ENCODE measurements at places on chromosomes 3 and 15.

DNA sequence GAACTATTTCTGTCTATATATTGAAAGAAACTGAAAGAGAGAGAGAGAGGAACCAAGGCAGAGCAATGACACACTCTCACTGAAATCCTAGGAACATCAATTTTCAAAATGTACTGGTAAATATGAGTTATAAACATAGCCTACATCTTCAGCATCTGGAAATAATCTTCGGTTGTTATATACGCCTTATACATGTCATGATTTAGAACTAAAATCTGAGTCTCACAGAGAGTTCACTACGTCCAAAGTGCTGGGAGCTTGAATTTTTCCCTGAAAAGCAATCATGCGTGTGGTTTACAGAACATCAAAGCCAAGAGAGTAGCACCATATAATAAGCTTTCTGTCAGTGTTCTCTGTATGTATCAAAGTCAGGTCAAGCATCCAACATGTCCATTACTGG, 420.0 kb upstream of the CBLB start:
- H3K27me3 ChIP-seq: no peaks in the 10 kb centered on the region
- H3K36me3 ChIP-seq: no peaks in the 10 kb centered on the region
- no peak for DNase-seq
- H3K4me1 ChIP-seq: no peaks in the 10 kb centered on the region

DNA sequence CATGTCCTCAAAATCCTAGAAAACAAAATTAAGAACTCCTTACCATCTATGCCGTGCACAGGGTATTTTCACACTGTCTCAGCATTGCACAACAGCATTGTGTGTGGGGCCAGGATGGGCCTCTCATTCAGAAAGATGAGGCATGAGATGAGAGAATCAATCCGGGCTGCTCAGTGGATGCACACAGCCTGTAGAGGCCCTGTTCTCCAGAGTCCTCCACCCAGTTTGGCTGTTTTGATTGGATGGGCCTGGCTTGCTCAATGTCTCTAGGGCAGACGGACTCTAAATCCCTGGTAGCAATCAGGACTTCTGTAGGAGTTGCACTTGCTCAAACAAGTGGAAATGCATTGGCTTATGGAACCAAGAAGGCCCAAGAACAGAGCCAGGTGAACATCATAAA, 20.2 kb upstream of the CPNE9 start:
- H3K4me1 ChIP-seq: no peaks in the 10 kb centered on the region
- peaks cover 75% of the 10 kb centered on the region for H3K36me3 ChIP-seq
- no peaks in the 10 kb centered on the region for H3K27me3 ChIP-seq
- no peak overlapping the region for H3K4me3 ChIP-seq
- H3K27ac ChIP-seq: no peak overlapping the region

DNA sequence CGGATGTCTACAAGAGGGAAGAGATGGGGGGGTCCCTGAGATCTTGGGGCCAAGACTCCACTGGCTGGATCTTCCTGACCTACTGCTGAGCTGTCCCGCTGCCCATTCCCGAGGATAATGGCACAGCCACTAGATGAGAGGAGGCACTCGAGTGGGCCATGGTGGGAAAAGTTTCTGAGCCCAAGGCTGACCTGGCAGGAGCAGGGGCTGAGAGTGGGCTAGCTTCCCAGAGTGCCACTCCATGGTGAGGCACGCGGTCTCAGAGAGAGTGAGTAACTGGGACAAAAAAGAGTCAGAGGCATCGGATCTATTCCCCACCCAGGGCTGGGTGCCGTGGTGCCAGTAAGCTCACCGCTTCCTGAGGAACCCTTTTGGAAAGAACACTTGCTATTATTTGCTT, 10.9 kb downstream of the SLC51B start:
- no peak overlapping the region for H3K4me3 ChIP-seq
- DNase-seq: no peak
- H3K4me1 ChIP-seq: no peaks in the 10 kb centered on the region
- H3K27ac ChIP-seq: no peak overlapping the region
- H3K36me3 ChIP-seq: no peaks in the 10 kb centered on the region
- no peaks in the 10 kb centered on the region for H3K27me3 ChIP-seq

DNA sequence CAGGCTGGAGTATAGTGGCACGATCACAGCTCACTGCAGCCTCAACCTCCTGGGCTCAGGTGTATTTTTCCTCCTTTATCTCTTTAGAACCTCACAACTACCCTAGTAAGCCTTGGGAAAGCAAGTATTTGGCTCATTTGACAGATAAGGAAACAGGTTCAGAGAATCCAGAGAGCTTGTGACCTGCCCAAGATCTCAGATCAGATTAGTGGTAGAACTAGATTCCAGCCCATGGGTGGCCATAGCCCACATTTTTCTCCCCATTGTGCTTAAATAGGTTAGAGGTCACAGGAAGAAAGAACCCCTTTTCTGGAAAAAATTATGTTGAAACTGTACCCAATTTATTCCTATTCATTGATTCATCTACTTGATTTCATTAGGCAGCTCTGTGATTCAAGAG, 64.3 kb downstream of the TSC22D2 start:
- no peaks in the 10 kb centered on the region for H3K4me1 ChIP-seq
- no peak overlapping the region for H3K4me3 ChIP-seq
- DNase-seq: no peak
- no peaks in the 10 kb centered on the region for H3K27me3 ChIP-seq
- no peak overlapping the region for H3K27ac ChIP-seq

- no peaks in the 10 kb centered on the region for H3K27me3 ChIP-seq
- no peak overlapping the region for H3K27ac ChIP-seq
- no peak for DNase-seq
- H3K36me3 ChIP-seq: no peaks in the 10 kb centered on the region
- H3K4me3 ChIP-seq: no peak overlapping the region
- peaks cover 8% of the 10 kb centered on the region for H3K4me1 ChIP-seq
Observed at GRCh38 chr3:196169836-196170240, 41.4 kb downstream of the ZDHHC19 start.

- no peak overlapping the region for H3K27ac ChIP-seq
- no peaks in the 10 kb centered on the region for H3K36me3 ChIP-seq
- DNase-seq: no peak
Observed at GRCh38 chr3:195854628-195855294, 43.0 kb upstream of the MUC4 start.

DNA sequence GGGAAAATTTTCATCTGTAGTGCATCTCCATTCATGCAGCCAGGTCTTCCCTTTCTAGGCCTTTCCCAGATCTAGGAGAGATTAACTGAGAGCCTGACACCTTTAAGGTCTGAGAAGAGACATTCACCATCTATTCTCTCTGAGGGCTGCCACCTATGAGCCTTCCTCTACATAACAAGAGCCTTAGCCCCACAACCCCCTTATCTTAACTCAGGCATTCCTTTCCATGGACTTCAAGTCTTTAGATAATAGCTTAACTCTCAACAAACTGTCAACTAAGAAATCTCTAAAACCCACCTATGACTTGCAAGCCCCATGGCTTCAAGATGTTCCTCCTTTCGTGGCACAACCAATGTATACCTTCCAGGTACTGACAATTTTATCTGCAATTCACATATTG, 121.0 kb downstream of the GABRB3 start:
- no peak for DNase-seq
- H3K4me1 ChIP-seq: no peaks in the 10 kb centered on the region
- H3K27ac ChIP-seq: no peak overlapping the region
- H3K4me3 ChIP-seq: no peak overlapping the region
- no peaks in the 10 kb centered on the region for H3K36me3 ChIP-seq
- H3K27me3 ChIP-seq: no peaks in the 10 kb centered on the region

DNA sequence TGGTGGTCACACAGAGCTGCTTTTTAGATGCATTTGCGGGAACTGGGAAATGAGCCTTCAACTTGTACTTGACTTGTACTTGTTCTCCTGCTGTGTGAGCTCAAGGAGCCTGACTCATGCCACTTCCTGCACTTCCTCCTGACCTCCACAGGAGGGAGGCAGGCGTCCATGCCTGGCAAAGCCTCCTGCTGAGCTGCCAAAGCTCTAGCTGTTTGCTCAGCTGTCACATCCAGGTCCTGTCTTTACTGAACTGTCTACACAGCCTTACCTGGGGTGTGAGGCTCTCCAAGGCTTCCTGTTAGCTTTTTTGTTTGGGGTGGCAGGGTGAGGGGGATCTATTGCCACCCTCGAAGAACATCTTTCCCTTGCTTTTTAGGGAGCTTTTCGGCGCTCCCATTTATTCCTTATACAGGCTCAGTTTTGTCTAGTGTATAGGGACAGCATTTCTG, 6.4 kb downstream of the THPO start:
- H3K27ac ChIP-seq: no peak overlapping the region
- H3K4me1 ChIP-seq: peaks cover 21% of the 10 kb centered on the region
- H3K36me3 ChIP-seq: peaks cover 1% of the 10 kb centered on the region
- no peak overlapping the region for H3K4me3 ChIP-seq
- DNase-seq: peak; percentile 66

DNA sequence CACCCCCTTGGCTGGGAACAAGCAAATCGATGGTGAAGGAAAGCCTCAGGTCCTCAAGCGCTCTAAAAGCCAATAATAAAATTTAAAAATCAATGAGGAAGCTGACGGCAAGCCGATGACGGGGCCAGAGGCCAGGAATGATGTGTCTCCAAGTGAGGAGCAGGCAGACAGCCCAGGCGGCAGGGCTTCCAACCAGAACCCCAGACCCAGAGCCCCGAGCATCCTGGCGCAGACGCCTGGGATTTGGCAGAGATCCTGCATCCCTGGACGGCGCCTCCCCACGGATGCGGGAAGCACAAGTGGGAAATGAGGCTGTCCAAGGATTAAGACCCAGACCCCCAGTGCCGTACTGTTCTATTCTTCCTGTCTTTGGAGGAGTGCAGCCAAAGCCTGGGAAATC, 123.0 kb upstream of the PROK2 start:
- no peaks in the 10 kb centered on the region for H3K27me3 ChIP-seq
- H3K4me1 ChIP-seq: peaks cover 13% of the 10 kb centered on the region
- H3K4me3 ChIP-seq: no peak overlapping the region
- DNase-seq: no peak
- no peaks in the 10 kb centered on the region for H3K36me3 ChIP-seq

DNA sequence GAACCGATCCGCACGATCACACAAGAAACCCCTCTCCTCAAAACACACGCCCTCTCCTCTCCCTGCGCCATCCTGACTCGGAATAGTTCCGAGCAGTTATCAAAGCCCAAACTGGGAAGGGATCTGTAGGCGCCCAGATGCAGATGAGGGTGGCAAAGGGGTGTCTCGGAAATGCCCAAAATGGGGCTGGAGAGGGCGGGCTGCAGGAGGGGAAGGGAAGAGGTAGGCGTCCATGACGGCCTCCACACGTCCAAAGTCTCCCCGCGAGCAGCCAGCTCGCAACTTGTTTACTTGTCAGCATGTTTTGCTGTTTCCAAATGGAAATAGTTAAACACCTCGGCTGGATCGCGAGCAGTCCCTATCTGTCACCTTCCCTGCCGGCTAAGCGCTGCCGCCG, 1.5 kb downstream of the NTRK3 start:
- H3K4me1 ChIP-seq: peaks cover 5% of the 10 kb centered on the region
- no peak overlapping the region for H3K4me3 ChIP-seq
- no peak for DNase-seq
- no peaks in the 10 kb centered on the region for H3K27me3 ChIP-seq

DNA sequence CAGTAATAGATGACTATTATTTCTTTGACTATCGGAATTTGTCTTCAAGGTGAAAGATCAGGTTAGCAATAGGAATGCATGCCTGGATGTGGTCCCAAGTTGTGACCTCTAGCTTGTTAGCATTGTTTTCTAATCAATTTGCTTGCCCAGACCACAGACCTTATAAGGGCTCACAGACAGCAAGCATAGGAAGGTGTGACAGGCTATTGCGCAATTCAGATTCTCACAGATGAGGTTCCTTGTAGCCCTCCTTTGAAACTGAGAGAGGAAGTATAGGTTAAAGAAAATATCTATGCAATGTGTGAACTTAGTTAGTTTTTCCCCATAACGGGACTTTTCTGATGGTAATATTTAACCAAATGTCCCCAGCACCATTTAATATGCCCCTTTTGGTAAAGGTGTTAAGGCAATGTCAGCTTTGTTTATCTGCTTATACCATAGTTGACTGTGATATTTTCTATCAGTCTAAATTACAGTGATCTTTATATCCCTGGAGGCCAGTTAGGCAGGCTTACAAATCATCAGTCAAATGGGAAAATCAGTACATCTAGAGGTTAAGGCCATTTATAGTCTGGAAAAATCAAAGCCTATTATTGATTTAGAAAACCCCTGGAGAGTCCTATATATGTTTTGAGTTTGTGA, 168.1 kb upstream of the MBNL1 start:
- H3K4me3 ChIP-seq: no peak overlapping the region
- no peaks in the 10 kb centered on the region for H3K4me1 ChIP-seq
- no peak overlapping the region for H3K27ac ChIP-seq
- DNase-seq: no peak
- no peaks in the 10 kb centered on the region for H3K36me3 ChIP-seq
- peaks cover 2% of the 10 kb centered on the region for H3K27me3 ChIP-seq

GRCh38 chr15:53472210-53472609, 287.3 kb downstream of the WDR72 start:
- no peak for DNase-seq
- H3K4me3 ChIP-seq: no peak overlapping the region
- H3K27ac ChIP-seq: no peak overlapping the region
- peaks cover 14% of the 10 kb centered on the region for H3K4me1 ChIP-seq
- no peaks in the 10 kb centered on the region for H3K36me3 ChIP-seq
- H3K27me3 ChIP-seq: no peaks in the 10 kb centered on the region

DNA sequence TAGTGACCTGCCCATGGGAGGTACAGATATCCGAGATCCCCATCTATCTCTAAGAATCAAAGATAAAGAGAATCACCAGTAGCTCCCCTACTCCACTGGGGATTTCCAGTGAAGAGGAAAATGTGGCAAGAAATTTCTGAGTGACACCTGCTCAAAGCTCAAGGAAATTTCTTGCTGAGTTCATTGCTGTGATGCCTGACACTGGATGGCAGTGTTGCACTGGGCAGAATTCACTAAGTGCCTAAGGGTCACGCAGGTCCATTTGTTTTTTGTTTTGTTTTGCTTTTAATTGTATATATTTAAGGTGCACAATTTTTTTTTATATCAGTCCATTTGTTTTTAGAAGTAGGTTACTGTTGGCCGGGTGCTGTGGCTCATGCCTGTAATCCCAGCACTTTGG, 109.5 kb upstream of the KCNAB1 start:
- no peaks in the 10 kb centered on the region for H3K27me3 ChIP-seq
- H3K4me3 ChIP-seq: no peak overlapping the region
- no peak overlapping the region for H3K27ac ChIP-seq
- no peaks in the 10 kb centered on the region for H3K36me3 ChIP-seq

DNA sequence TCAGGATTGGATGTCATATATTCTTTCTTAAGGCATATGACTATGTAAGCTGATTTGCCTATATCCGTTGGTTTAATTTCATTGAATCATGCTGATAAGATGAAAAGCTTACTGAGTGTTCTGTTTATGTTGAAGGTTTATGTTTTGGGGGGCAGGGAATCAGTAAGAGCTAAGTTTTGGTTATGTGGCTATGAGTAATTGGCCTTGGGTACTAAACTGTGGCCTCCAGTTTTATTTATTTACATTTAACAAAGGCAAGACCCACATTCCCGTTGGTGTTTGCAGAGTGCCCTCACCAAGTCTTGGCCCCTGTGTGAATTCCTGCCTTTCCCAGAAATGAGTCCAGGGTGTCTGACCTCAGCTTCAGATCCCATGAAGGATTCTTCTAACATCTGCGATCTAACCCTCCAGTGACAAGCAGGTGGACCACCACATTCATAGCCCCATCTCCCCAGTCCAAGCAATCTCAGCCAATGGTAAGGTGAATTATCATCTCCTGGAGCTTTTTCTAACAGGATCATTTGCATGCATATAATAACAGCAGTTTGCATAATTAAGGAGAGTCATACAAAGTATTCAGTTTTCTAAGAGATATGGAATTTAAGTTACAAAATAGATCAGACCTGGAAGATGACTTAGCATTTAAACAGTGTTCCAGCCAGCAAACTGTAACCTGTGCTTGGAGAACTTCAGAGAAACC, 27.4 kb downstream of the GLDN start:
- no peaks in the 10 kb centered on the region for H3K4me1 ChIP-seq
- H3K27ac ChIP-seq: no peak overlapping the region
- no peaks in the 10 kb centered on the region for H3K36me3 ChIP-seq
- H3K27me3 ChIP-seq: peaks cover 3% of the 10 kb centered on the region
- H3K4me3 ChIP-seq: no peak overlapping the region
- DNase-seq: no peak
